A549 treated with DMSO at 1 μM for 4 hours (cell line): ENCODE measurements at places on chromosomes 5 and 9. TPM values are rescaled to one million over a fixed set of nuclear protein-coding genes. Genes with fewer than 3 reads are reported as not detected.

RXFP3 gene
- not detected in 5 replicates for total RNA-seq

APC gene
- total RNA-seq: 6.4 to 12.2 TPM (median 10.5 TPM) in 5 replicates

RGS3 gene
- 24.8 to 30.7 TPM (median 26.6 TPM) in 5 replicates for total RNA-seq

MRPS27 gene
- total RNA-seq: 56.3 to 64.6 TPM (median 63.5 TPM) in 5 replicates

FGFR4 gene
- total RNA-seq: 22.0 to 26.5 TPM (median 23.1 TPM) in 5 replicates

SUSD3 gene
- 0.26 to 0.79 TPM (median 0.58 TPM) in 5 replicates for total RNA-seq

ADAMTS16 gene
- 1.6 to 3.7 TPM (median 2.0 TPM) in 5 replicates for total RNA-seq

ARSI gene
- total RNA-seq: 41.1 to 52.9 TPM (median 45.5 TPM) in 5 replicates

IFT74 gene
- total RNA-seq: 13.1 to 16.5 TPM (median 14.8 TPM) in 5 replicates

GPR151 gene
- not detected in 5 replicates for total RNA-seq
